ENCODE measurements at places on chromosomes 16 and 17.

DNA sequence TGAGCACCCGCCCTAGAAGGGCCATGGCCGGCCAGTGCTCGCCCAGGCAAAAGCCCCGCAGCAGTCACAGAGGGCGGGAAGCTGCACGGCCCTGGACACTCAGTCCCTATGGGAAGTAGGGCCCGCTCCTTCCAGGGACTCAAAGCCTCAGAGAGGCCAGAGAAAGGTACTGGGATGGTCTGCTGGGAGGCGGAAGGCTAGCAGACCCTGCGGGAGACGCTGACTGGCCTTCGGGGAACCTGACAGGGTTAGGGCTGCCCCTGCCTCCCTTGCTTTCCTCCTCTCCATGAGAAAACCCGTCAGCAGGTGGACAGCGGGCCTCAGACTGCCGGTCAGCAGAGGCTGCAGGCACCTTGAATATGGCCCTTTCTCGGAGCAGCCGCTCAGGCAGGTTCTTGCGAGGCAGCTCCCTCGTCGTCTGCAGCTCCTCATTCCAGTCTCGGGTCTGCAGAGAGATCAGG is 11.5 kb downstream of the CLUH start:
- DNase-seq: no peak

DNA sequence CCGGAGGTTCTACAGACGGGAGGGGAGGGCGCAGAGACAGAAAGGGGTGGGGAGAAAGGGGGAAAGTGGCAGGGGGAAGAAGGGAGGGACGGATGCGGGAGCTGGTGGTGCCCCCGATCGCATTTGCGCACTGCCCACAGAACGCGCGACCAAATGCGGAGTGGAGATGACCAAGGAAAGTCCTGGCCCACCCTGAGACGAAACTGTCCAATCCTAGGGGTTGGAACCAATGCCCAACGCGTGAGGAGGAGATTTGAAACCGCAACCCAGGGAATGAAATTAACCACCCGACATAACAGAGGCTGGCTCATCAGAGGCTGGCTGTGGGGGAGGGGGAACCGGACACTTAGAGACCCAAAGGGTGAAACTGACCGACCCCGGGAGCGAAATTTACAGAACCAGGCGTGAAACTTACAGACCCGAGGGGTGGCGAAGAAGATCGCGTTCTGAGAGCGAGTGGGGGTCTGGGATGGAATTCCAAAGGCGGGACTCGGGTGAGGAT is 1.4 kb downstream of the HES7 start:
- DNase-seq: no peak

DNA sequence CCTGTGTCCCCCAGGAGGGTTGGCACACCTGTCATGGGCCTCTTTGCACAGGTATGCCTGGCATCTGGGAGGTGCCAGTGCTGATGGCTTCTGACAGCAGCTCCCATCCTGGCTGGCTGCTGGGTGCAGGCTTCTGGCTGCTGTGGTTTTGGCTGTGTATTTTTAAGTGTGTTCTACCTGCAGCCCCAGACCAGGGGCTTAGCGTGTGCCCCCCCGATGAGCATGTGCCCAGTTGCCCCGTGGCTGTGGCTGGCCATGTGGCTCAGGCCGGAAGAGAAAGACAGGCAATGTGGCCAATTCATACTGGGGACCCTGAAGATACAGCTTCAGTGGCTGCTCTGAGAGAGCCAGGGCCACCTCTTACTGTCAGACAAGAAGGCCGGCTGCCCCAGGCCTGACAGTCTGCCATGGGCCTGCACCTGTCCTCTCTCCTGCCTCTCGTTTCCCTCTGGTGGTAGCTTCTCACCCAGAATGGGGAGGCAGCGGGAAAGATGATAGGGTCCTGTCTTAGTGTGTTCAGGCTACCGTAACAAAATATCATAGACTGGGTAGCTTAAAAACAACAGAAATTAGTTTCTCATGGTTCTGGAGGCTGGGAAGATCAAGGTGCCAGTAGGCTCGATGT is 37.6 kb upstream of the LGALS9 start:
- DNase-seq: no peak

DNA sequence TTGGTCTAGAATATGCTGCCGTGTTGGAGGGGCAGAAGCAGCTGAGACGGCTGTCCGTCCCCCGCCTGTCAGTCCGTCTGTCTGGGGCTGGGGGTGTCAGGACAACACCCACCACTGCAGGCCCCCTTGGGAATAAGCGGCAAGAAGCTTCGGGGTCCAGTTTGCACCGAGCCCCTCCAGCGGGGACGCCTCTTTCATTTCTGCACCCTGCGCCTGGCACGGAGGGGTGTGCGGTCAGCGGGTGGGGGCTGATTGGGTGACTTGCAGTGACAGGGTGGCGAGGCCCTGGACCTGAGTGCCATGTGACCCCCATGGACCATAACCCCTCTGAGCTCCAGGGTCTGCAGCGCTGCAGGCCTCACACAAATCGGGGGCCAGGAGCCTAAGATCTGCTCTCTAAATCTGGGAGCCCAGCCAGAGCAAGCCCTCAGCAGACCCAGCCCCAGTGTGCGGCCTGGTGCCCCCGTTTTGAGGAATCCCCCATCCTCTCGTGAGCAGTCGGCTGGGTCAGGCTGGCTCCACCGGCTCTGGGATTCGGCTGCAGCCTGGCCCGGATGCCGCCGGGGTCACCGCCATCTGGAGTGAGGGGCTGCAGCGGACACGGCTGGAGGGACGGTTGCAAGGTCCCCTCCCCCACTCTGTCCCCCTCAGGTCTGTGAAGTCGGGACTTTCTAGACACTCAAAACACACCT is 8.3 kb downstream of the CBFA2T3 start:
- no peak for DNase-seq

- DNase-seq: no peak
Measured at GRCh38 chr17:58313815-58314705, 14.5 kb downstream of the TSPOAP1 start.

DNA sequence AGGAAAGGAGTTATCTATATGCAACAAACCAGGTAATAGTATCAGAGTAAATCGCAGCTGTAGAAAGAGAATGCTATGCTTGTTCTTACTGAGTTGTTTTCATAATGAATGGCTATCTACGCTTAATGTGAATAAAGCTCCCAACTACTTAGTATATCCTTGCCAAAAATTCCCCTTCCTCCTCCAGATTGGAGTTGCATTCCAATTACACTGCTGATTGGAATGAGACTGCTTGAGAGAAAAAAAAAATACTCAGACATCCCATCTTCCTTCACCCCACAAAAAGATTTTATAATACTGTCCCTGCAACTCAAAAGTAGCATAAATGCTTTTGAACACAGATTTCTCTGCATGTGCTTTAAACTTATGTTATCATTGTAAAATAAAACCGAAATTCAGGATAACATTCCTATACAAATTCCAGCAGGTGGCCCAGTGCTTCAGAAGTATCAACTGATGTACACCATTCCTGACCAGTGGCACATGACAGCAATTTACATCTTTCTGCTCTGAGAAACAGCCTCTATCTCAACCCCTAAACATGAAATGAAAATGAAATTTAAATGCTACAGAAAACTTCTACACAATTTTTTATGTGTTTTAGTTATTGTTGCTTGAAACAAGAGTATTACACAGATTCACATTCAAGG is 47.0 kb downstream of the SMURF2 start:
- DNase-seq: no peak

DNA sequence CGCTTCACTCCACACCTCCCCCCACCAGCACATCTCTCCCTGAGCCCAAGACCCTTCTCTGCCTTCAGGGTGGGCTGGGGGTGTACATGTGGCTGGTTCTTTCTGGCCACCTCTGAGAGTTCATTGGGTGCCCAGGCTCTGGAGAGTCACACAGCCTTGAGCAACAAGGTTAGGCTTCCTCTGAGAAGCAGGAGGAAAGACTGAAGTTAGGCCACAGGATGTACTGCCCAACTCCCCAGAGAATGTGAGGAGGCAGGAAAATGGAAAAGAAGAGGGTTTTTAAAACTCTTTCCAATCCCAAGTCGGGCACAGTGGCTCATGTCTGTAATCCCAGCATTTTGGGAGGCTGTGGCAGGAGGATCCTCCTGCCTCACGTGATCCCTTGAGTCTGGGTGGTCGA is 7.3 kb downstream of the PCGF2 start:
- no peak for DNase-seq

DNA sequence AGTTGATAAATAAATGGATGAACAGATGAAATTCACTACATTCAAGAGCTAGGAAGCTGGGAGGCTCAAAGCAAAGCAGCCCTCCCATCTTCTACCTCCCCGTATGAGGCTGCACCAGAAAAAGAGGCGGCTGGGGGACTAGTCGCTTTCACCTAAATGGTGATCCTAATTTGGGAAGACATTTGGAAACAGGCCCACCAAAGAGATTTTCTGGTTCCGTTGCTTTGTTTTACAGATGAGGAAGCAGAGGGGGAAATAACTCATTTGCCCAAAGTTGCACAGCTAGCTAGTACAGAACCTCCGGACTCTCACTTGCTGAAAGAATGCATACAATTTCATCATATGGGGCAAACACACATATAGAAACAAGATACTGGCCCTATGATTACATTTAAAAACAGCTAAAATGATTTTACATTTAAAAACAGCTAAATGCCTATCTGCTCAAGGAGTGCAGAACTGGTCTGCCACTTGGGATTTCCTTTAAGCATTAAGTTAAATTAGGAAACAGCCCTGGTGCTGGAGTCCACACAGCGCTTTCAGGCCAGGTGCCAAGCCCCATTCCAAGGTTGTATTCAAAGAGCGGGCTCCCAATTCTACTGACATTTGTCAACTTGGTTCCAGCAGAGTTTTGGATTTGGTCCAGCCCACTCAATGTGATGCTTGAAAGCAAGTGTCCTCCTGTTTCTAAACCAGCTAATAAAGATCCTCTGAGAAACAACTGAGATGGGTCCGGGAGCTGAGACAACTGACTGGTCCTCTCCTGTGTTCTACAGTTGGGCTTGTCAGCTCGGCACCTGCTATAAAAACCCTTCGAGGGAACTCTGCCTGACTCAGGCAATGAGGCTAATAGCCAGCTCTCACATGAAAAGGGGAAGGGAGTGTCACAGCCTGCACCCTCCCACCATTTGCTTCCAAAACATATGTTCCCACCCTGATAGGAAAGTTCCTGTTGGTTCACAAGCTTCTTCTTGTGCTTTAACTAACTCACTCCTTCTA is 11.7 kb downstream of the ERN1 start:
- DNase-seq: no peak

GRCh38 chr17:14940108-14940937 is 324.8 kb downstream of the PMP22 start:
- no peak for DNase-seq

DNA sequence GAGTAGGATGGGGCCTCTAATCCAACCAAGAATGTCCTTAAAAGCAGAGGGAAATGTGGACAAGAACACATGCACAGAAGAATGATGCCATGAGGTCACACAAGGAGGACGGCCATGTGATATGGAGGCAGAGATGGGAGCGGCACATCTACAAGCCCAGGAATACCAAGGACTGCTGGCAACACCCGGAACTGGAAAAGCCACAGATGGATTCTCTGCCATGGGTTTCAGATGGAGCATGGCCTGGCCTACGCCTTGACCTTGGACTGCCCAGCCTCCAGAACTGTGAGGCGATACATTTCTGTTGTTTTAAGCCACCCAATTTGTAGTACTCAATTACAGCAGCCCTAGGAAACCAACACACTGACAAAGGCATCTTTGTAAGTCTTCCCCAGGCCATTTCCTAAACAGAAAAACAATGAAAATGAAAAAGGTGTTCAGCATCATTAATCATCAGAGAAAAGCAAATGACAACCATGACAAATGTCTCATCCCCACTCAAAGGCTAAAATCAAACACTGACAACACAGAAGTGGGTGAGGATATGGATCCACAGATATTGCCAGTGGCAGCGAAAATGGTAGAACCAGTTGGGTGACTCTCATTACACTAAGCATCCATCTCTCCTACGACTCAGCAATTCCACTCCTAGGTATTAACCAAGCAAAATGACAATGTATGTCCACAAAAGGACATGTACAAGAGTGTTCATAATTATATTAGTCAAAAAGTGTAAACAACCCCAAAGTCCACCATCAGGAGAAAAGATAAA is 76.9 kb upstream of the CNEP1R1 start:
- DNase-seq: no peak

DNA sequence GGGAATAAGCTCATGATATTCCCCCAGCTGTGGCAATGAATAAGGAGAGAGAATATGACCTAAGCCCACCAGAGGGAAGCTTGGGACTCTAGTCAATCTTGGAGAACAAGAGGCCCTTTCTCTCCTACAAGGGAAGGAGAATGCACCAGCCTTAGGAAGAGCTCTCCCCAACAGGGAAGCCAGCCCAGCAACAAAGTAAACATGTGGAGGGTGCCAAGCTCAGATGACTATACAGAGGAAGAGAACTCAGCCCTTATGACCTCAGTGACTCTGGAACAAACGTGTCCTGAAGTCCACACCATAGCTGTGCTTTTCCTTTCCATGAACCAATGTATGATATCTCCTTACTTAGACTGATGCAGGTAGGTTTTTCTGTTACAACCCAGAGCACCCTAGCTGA is 219.7 kb downstream of the GSG1L start:
- DNase-seq: no peak

DNA sequence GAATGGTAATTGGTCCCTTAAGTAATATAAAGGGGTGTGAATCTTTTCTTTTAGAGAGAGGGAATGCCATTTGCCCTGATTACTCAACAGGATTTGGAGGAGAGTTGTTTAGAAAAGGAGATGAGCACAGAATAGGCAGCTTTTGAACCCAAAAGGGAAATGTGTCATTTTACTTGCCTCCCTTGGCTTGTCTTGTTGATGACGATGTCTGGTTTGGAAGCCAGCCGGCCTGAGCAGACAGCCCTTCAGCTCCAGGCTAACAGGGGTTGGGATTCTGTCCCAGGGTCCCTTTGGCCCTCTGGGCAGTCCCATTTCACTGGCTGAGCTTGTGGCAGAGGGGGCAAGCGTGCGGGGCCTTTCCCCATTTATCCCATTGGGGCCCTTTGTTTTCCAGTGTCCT is 22.3 kb upstream of the PRKAR1A start:
- no peak for DNase-seq

All from stimulated activated CD4-positive, alpha-beta T cell treated with anti-CD3 and anti-CD28 coated beads, Interleukin-15, amount 100 ng/mL, for 48 hours (primary cell).